CD4-positive, alpha-beta T cell treated with Interferon alpha-2 for 1 hour (primary cell): ENCODE measurements at places on chromosomes 16 and 17.

DNA sequence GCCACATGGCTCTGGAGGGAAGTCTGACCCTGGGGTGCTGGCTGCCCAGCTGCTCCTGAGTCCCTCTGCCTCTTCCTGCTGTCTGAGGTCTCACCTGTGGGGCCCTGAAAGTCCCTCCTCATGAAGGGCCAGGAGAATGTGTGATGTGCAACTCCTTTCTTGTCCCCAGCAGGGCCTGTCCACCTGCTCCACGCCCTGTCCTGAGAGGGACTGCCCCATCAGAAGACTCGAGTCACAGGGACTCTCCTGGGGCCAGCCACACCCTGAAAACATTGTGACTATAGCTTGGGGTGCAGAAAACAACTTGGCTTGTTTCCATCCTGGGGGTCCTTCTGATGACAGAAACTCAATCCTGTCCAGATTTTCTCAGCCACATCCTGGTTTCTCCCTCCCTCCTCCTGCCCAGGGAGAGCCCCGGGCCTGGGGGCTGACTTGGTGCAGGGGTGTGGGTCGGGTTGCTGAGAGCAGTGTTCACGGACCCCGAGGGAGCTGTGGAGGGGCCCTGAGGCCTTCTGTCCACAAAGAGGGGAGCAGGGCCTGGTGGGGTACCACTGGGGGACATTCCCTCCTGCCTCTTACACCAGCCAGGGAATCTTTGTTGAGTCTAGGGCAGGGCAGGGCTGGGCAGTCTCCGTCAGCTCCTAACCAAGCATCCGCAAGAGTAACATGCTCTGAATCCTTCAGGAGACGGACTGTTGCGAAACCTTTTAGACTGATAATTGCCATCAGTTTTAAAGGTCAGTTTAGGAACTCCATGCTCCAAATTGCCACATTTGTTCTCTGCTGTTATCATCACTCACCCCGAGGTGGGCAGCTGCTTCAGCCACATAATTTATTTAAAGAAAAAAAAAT lies 45.9 kb downstream of the NT5M start:
- no peak for DNase-seq

DNA sequence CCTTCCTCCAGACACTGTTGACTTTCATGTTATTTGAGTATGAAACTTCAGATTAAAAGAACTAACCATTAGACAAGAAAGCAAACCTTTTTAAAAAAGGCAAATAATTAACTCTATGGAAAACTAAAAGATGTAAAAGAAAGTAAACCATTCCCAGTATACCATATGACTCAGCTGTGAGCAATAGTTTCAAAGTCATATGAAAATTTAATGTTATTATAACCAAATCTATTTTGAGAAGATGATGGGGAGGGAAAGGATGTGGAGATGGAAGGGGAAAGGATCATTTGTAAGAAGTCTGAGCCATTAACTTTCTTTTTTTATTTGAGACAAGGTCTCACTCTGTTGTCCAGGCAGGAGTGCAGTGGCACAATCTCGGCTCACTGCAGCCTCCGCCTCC lies 131.8 kb downstream of the IRX5 start:
- DNase-seq, result no peak

DNA sequence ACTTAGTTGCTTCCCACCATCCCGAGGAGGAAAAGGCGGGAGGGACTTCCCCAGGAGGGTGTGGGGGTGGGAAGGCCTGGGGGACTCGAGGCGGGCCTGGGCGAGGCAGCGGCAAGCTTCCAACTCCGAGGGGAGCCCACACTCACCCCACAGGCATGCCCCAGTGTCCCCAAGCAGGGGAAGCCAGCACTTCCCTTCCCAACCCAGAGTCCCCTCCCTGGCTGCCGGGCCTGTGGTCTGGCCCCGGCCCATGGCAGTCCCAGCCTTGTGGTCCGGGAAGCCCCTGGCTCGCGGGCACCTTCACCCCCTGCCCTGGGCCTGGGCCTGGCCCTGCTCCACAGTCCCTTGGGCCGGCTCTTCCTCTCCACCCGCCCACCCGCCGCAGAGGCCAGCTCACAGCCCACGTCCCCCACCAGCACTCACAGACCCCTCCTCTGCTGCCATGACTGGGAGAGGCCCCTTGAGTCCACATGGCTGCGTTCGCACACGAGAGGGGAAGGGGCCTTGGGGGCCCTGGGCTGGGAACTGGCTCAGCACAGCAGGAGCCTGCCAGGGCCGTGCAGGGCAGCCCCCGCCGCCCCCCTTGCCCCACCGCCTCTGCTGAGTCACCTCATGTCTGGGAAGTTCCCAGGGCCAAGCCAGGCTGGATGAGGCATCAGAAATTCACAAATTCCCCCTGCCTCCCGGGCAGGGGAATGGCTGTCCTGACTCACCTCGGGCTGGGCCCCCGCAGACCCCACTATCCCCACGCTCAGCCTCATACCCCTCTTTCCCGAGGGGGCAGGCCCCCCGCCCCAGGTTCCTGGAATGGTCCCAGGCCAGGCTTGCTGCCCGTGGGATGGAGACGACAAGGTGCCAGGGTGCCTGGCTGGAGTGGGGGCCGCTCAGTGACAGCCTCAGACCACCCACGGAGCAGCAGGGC lies 27.8 kb downstream of the BAHCC1 start:
- DNase-seq, result no peak

- DNase-seq, result no peak
These were observed 80.8 kb downstream of the CNGB1 start for GRCh38 chr16:57889960-57890751.

GRCh38 chr17:54977744-54978143 lies 9.2 kb downstream of the STXBP4 start:
- DNase-seq, result no peak
